Hindlimb muscle (tissue), 1 donor: ENCODE measurements at places on chromosomes 6 and 20. TPM values are rescaled to one million over a fixed set of nuclear protein-coding genes. Genes with fewer than 3 reads are reported as not detected.

Gene SNAP25
- polyA plus RNA-seq = 1.1 TPM

GRCh38 chr20:54189630-54190029 lies 15.8 kb upstream of the CYP24A1 start:
- DNase-seq = no peak

Gene NKX2-2
- polyA plus RNA-seq = not detected

DNA sequence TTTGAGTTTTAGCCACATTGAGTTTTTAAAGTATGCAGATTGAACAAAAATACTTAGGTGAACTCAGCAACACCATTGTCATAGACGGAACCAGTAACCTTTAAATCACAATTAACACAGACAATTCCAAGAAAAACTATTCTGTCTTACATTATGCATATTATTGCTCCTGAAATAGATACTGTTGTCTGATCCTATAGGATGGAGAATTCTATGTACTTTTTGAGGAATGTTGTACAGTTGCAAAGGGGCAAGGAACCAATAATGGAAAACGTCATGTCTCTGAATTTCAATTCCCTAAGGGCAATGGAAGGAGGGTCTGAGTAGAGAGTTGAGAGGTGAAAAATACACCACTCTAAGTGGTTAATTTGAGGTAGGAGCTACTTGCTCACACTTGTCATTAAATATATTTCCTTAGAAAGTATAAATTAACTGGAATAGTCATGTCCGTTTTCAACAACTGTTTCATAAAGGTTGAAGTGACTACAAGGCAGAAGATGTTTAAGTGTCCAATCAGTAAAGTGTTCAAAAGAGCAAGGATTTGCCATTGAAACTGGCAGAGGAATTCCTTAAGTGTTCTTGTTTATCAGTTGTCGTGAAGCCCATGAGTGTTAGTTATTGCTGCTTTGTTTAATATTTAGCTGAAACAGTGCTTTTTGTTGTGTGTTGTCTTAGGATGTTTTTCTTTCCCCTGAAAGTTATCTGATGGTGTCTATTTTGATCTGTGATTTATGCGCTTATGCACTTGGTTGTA lies 1.3 kb downstream of the NKAIN2 start:
- no peak for DNase-seq

Gene CALHM6
- polyA plus RNA-seq = 3.8 TPM

Gene MOG
- not detected for polyA plus RNA-seq

Gene COL9A1
- 4.1 TPM for polyA plus RNA-seq

Gene PREX1
- polyA plus RNA-seq = 20.0 TPM

Gene SPATS1
- not detected for polyA plus RNA-seq

- no peak for DNase-seq
Observed at GRCh38 chr6:101883505-101883904, 490.0 kb downstream of the GRIK2 start.

DNA sequence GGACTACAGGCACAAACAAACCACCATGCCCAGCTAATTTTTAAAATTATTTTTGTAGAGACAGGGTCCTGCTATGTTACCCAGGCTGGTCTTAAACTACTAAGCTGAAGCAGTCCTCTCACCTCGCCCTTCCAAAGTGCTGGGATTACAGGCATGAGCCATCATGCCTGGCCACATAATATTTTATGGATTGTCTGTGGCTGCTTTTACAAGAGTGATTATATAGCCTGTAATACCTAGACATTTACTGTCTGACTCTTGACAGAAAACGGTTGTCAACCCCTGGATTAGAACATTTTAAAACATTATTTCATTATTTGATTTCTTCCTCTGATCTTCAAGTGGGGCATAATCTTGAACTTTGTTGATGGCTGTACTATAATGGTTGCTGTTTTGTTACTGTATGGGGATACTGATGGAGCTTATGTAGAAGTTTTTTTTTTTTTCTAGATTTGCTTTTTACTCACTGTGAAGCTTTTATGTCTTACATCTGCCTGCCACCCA lies 14.3 kb downstream of the PARD6B start:
- no peak for DNase-seq
